Neural progenitor cell (in vitro differentiated cells): ENCODE measurements at places on chromosomes 3 and 15. TPM values are rescaled to one million over a fixed set of nuclear protein-coding genes. Genes with fewer than 3 reads are reported as not detected.

DNA sequence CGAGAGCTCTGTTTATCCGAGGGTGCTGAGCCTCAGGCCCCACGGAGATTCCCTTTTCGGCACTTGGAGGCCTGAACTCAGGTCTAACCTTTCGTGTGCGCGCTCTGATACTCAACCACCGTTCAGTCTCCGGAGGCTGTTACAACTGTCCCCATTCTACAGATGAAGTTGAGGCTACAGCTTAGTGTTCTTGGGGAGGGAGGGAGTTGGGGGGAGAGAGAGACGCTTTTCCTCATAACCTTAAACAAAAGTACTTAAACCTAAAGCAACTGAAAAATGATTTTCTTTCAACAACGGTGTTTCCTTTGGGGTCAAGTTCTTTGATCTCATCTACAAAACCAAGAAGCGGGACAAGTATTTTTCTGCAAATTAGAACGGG lies 952 bp upstream of the CHST2 start:
- DNase-seq: peak; percentile 24

GRCh38 chr3:21330293-21330692 lies 420.7 kb downstream of the ZNF385D start:
- no peak for DNase-seq

GRCh38 chr3:85297291-85297690 lies 338.5 kb downstream of the CADM2 start:
- DNase-seq: no peak

DNA sequence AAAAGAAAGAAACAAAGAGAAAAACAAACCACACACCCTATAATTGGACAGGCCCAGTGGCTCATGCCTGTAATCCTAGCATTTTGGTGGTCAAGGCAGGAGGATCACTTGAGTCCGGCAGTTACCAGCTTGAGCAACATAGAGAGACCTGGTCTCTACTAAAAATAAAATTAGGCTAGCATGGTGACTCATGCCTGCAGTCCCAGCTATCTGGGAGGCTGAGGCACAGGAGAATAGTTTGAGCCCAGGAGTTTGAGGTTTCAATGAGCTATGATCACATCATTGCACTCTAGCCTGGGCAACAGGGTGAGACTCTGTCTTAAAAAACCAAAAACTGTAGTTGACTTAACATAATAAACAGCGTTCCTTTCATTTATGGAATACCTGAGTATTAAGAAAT lies 72.3 kb upstream of the ST3GAL6 start:
- no peak for DNase-seq

GRCh38 chr3:49034650-49035049 lies 5.5 kb upstream of the IMPDH2 start:
- DNase-seq: no peak

GRCh38 chr3:194476784-194477183 lies 10.0 kb downstream of the ATP13A3 start:
- no peak for DNase-seq

Gene COL6A5
- total RNA-seq: not detected in 2 replicates

DNA sequence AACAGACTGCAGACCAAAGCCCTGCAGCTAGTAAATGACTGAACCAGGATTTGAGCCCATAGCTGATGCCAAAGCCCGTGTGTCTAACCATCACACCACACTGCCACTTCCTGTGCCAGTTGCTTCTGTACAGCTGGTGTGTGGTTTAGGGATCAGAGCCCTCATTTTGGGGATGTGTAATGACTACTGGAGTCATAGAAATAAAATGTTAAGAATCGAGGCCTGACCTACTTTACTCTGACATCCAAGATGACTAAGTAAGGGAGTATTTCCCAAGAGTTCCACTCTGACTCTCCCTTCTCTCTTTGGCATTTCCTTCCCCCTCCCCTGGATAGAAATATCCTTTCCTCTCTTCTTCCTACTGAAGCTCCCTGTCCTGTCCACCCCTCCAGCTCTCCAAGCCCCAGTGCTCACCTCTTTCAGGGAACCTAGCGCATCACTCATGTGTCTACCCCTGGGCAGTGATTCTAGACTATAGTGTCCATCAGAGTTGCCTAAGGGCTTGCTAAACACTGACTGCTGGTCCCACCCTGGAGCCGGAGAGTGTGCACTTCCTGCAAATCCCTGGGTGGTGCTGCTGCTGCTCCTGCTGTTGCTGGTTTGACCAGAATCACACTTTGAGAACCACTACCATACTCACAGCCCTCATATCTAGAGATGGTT lies 53.8 kb downstream of the MGLL start:
- DNase-seq: no peak

DNA sequence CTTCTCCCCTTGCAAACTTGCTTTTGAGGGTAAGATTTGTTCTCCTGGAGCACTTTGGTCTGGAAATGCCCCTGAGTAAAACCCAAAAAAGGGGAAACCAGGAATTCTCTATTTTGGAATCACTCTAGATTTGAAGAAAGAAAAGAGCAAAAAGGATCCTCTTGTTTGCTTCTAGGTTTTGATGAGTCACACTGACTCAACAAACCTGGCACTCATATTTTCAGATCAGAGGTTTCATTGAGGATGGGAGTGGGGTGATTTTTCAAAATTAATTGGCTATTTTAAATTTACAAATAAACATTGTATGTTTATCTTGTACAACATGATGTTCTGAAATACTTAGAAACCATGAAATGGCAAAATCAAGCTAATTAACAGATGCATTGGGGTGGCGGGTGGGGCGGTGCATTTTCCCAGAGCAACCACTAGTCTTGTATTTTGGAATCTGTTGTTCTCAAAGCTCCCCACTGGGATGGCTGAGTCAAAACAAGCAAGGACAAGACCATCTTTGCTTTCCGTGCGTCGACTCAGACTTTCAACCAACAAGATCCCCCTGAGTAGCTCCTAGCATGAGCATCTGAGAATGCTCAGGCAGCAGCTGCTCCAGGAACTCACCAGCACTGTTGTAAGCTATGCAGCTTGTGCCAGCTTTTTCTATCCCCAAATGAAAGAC lies 451.4 kb downstream of the WDR72 start:
- DNase-seq: no peak

DNA sequence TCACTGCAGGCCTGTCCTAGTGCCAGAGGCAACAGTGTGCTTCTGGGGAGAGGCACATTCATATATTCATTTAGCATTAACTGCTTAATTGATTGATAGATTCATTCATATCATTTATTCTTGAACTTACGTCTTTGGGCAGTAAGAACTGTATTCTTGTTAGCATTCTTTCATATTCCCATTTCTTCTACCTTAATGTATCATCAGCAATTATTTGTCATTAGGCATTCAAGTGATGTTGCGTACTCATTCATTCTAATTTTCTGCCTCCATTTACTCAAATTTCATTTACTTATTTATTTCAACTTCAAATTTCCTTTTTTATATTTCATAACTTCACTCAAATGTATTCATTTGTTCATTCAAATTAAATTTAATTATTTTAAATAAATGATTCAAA lies 31.5 kb upstream of the CCR4 start:
- DNase-seq: no peak

Gene SERINC4
- total RNA-seq: 0.50 TPM in 1 of 2 replicates, not detected in the other

GRCh38 chr3:134364061-134364935 lies 9.9 kb downstream of the AMOTL2 start:
- DNase-seq: peak; percentile 97

GRCh38 chr3:157498371-157498770 lies 4.8 kb downstream of the VEPH1 start:
- DNase-seq: no peak

GRCh38 chr3:159178209-159178897 lies 376.5 kb downstream of the MFSD1 start:
- no peak for DNase-seq

Gene SST
- not detected in 2 replicates for total RNA-seq

GRCh38 chr3:143358793-143359491 lies 239.4 kb downstream of the CHST2 start:
- DNase-seq: no peak

Gene ZNF710
- total RNA-seq: 14.9 and 29.6 TPM in 2 replicates

Gene CHRNA7
- total RNA-seq: 8.7 and 14.0 TPM in 2 replicates

GRCh38 chr15:66614951-66615760 lies 49.4 kb upstream of the LCTL start:
- DNase-seq: no peak

GRCh38 chr15:51232581-51232980 lies 105.8 kb downstream of the CYP19A1 start:
- no peak for DNase-seq

GRCh38 chr3:38255627-38256026 lies 10.0 kb upstream of the SLC22A13 start:
- no peak for DNase-seq

DNA sequence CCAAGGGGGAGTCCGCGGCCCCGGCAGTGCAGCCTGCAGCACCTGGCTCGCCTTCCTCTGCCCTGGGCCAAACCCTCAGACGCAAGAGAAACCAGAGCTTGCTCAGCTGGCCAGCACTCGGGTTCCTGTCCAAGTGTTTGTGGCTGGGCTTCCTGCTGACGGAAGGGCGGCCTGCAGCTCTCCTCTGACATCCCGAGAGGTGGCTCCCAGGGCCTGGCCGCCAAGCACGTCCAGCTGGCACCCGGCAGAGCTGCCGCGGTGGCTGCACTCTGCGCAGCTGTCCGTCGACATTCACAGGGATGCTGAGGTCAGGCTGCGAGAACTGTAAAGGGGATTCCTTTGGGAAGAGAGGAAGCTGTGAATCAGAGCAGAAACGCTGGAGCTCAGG lies 85.6 kb downstream of the CPN2 start:
- DNase-seq: peak; percentile 28

DNA sequence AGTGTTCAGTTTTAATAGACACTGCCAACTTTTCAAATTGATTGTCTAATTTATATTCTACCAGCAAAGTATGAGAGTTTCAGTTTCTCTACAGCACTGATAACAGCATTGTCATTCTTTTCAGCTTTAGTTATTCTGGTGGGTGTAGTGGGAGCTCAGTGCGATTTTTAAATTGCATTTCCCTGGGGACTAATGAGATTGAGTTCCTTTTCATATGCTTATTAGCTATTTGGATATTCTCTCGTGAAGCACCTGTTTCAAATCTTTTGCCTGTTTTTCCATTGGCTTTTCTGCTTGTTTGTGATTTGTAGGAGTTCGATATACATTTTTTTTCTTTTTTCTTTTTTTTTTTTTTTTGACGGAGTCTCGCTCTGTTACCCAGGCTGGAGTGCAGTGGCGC lies 18.8 kb upstream of the IDH2 start:
- no peak for DNase-seq

Gene LIPC
- not detected in 2 replicates for total RNA-seq

DNA sequence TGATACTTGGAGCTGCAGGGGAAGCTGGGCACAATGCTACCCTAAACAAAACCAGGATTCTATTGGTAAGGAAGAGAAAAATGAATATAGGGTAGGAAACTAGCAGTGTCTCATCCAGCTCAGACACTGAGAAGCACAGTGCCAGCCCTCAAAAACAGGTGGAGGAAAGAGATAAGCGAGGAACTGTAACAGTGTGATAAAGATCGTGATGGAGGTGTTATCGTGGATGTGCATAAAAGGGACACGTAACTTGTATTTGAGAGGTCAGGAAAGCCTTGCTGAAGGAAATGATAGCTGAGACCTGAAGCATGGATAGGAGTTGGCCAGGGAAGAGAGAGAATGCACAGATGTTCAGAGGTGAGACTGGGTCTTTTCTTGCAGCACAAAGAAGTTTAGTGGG lies 27.4 kb downstream of the MIX23 start:
- DNase-seq: no peak

DNA sequence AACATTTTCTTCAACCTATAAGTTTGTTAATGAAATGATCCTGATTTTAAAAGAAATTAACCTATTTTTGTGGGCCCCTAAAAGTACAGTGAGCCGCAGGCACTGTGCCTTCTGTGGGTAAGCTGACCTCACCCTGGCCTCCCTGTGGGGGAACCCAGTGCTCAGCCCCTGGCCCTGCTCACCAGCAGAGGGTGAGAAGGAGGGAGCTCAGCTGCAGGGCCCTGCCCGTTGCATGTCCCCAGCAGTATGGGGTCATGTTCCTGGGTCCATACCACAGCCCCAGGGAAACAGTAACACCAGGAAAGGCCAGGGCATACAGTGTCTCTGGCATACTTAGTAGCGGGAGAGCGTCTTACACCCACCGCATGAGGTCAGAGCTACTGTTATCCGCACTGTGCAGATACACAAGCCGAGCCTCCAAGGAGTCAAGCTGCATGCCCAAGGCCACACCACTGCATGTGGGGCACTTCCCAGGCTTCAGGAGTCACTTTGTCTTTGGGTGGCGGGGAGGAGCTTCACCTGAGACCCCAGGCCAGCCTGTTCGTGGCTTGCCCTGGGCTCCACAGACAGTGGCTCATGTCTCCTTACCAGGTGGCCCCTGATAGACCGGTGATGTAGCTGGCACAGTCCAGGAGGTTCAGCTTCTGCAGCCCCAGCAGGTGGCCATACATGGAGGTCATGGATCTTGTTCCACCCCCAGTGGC lies 22.6 kb upstream of the EHD4 start:
- no peak for DNase-seq

- no peak for DNase-seq
These were observed 11.0 kb downstream of the SCN10A start for GRCh38 chr3:38805004-38805403.

Gene TMC3
- 0.09 and 0.13 TPM in 2 replicates for total RNA-seq

Gene OR5H2
- total RNA-seq: not detected in 2 replicates

Gene GPR156
- total RNA-seq: 1.6 and 2.2 TPM in 2 replicates

DNA sequence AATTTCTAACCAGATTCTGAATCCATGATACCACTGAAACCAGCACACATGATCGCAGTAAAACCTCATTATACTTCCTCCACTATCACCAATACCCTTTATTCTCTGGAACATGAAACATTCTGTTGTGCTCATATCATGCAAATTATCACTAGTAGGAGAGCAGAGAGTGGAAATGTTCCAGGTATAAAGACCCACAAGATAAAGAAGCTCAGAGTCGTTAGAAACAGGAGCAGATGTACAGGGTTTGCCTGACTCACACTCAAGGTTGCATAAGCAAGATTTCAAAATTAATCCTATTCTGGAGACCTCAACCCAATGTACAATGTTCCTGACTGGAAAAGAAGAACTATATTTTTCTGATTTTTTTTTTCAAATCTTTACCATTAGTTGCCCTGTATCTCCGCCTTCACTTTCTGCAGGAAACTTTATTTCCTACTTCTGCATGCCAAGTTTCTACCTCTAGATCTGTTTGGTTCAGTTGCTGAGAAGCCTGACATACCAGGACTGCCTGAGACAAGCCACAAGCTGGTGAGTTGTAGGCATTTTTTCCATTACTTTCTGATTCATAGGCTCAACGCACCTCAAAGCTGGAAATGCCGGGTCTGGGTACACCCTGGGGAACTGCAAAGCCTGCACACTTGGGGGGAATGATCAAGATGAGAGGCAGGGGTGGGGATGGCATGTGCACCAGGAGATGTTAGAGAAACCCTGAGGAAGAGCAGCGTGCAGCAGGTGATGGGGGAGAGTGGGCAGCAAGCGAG lies at the start of gene CCR2:
Gene CCR2, plus strand, starts transcription at position 465 of the 764 bp plus-strand sequence. CDS start 3,417 bp downstream, outside the sequence.
- DNase-seq: no peak

DNA sequence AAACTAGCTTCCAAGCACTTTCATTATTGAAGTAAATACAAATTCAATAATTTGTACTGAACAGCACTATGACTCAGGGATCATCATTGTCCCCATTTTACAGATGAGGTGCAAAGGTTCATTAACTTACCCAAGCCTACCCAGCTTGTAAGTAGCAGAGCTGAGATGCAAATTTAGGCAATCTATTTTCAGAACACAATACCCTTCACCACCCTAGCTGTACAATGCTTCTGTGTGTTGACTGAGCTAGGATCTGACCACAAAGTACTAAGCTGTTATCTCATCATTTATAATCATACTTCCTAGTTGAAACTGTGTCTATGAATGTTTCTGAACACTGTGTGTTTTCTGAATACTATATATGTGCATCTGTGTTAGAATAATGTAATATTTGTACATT lies 3.2 kb upstream of the ILDR1 start:
- DNase-seq: no peak

- peak; percentile 54 for DNase-seq
These were observed 25.3 kb upstream of the ANKRD28 start for GRCh38 chr3:15823092-15823491.
